Calu3 (cell line): ENCODE measurements at places on chromosomes 4 and X.
A peak's percentile ranks its signal among the peaks of the same experiment; 100 is the strongest.

- no peak for DNase-seq
Observed at GRCh38 chr4:101037938-101038413, 309.4 kb downstream of the PPP3CA start.

DNA sequence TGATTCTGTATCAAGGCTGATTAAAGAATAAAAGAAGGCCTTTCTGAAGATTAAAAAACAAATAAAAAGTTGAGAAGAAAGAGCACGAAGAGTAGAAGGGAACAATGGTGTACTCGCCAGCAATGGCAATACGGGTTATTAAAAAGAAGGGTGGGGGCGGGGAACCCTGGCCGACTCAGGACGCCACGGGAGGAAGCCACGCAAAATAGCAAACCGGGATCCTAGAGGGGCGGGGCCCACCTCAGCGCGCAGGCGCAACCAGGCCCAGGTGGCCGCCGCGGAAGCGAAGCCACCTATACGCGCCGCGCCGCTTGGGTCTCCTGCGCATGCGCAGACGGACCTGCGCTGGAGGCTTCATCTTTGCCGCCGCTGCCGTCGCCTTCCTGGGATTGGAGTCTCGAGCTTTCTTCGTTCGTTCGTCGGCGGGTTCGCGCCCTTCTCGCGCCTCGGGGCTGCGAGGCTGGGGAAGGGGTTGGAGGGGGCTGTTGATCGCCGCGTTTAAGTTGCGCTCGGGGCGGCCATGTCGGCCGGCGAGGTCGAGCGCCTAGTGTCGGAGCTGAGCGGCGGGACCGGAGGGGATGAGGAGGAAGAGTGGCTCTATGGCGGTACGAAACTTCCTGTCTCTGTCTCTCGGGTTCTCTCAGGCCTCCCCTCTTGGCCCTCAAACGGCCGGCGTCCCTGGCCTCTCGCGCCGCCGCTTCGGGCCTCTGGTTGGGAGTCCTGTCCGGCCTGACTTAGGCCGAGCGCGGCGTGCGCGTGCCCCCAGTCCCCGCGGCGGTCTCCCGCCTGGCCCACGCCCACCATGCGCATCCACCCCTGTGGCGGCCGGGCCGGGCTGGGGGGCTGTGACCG, at the start of gene FIP1L1:
TSS of gene FIP1L1 (plus strand) at position 323 of the 852 bp plus-strand sequence. CDS start at position 521, 198 bp downstream.
- peak; percentile 92 for DNase-seq

- DNase-seq: no peak
Observed at GRCh38 chrX:41519468-41519867, 72.3 kb downstream of the NYX start.

DNA sequence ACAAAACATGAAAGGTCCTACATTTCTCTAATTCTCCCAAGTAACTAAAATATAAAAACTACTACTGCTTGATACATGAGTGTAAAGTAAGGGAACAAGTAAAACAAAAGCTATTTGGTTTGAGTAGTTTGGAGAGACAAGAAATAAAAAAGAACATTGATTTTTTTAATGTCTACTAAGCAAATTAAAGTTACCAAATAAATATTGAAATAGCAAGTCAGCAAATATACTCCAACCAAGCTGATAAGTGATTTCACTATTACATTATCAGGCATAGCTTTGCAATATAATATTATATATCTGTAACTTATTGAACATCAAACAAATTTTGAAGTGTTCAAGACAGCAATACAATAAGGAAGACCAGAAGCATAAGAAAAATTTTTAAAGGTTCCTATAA, 60.3 kb downstream of the LCORL start:
- DNase-seq: no peak

DNA sequence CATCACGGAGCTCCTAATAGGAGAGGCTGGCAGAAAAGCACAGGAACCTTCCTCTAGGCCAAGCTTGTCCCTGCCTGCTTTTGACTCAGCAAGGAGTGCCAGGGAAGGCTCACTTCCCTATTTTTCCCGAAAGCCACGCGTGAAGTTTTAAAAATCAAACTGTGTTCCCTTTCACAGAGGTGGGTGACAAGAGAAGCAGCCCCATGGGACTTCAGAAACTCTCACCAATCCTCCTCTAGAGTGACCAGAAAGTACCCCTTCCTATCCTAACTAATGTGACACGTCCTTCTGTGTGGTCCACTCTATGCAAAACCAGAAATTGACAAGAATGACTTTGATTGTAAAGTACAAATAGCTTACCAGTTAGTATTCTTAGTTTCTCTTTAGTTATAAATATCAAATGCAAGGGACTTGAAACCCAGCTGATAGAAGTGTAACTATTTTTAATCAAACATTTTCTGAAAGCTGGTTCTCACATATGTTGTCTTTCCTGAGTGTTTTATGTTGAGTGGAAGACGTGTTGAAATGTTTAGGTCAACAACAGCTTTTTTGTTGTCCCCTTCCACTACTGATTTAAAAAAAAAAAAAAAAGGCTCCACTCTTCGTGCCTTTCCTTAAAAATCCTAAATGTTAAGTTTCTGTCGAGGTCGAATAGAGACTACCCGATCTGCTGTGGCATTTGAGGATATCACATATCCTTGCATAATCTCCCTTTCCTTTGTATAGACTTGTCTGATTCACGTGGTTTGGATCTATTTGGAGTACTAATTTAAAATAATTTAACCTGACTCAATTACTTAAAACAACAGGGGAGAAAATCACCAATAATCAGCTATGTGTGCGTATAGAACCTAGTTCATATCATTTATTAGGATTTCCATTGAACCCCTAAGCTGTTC, 42.1 kb downstream of the NFKB1 start:
- no peak for DNase-seq

GRCh38 chrX:146036000-146036399, 218.4 kb downstream of the SLITRK2 start:
- no peak for DNase-seq

GRCh38 chrX:130118441-130119311, 8.4 kb upstream of the ELF4 start:
- peak; percentile 40 for DNase-seq

DNA sequence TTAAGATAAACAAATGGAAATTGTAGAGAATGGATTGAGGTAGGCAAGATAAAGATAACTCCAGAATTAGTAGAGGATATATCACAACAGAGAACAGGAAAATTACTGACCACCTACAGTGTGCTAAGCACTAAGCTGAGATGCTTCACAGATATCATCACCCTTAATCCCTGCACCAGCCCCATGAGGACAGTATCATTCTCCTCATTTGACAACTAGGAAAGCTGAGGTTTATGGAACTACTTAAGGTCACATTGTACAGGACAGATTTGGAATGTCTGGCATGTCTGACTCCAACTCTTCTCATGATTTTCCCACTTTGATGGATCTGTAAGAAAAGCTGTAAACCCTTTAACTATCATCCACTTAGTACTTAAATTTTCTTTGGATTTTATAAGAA, 95.5 kb downstream of the CASK start:
- DNase-seq: no peak

- DNase-seq: no peak
Observed at GRCh38 chr4:37138019-37138653, 106.4 kb upstream of the NWD2 start.

GRCh38 chrX:109954333-109954732, 48.6 kb upstream of the TMEM164 start:
- DNase-seq: no peak

DNA sequence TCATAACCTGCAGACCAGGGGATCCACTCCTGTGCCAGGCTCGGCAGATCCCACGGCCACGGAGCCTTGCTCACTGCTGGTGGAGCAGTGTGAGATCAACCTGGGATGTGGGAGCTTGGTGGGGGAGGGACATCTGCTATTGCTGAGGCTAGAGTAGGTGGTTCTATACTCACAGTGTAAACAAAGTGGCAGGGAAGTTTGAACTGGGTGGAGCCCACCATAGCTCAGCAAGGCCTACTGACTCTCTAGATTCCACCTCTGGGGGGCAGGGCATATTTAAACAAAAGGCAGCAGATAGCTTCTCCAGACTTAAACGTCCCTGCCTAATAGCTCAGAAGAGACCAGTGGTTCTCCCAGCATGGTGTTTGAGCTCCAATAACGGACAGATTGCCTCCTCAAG, 54.7 kb upstream of the EPHA5 start:
- DNase-seq: no peak

GRCh38 chrX:104670051-104670450, 104.1 kb downstream of the IL1RAPL2 start:
- no peak for DNase-seq

GRCh38 chrX:94662689-94663088, 988.7 kb downstream of the FAM133A start:
- no peak for DNase-seq

GRCh38 chr4:83189631-83190136, 75.2 kb upstream of the PLAC8 start:
- no peak for DNase-seq

- peak; percentile 26 for DNase-seq
Observed at GRCh38 chr4:124903995-124904722, 191.6 kb upstream of the ANKRD50 start.

DNA sequence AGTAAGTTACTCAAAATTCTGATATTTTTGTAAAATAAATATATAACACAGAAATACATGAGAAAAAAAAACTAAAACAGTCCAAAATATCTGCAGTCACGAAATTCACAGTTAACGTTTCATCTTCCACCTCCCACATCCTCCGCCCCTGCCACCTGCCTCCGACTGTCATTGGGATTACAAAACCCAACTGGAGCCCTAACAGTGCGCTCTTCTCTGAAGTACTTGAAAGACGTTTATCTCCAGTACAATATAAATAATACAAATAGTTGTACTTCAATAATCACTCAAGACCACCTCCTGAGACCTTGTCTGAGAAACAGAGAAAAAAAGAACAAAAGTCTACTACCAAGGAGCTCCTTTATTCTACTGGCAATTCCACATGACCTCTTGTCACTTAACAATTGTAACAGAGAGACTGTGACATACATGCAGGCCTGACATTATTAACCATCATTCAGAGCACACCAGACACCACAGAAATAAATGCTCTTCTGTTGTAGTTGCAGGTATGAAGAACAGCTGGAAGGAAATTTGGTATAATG, 280.6 kb downstream of the PPP3CA start:
- no peak for DNase-seq

DNA sequence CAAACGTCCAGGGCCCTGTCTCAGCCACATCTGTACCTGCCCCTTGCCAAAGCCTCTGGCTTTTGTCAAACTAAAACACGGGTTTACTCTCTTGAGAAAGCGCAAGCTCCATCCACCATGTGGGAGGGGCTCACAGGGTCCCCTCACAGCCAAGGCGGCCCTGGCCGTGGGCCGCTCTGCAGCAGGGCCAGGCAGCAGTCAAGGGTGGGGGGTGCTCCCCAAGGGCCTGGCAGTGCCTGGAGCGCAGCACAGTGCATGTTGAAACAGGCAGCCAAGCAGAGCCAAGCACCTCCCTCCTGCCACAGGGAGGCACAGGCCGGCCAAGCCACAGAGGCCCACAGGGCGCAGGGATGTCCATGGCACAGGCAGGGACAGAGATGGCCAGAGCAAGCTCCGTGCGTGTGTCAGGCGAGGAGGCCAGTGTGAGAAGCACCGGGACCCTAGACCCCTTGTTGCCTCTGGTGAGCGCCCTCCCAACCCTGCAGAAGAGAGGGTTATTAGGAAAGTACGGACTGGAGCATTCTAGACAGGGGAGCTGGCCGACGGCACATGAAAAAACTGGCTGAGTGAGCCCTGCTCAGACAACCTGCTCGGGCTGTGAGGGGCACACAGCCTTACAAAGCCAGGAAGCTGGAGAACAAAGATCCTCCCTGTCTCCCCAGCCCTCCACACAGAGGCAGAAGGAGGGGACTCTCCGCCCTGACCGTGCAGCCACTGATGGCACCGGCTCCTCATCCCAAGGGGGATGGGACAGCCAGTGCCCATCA, 39.0 kb downstream of the FAM53A start:
- no peak for DNase-seq

DNA sequence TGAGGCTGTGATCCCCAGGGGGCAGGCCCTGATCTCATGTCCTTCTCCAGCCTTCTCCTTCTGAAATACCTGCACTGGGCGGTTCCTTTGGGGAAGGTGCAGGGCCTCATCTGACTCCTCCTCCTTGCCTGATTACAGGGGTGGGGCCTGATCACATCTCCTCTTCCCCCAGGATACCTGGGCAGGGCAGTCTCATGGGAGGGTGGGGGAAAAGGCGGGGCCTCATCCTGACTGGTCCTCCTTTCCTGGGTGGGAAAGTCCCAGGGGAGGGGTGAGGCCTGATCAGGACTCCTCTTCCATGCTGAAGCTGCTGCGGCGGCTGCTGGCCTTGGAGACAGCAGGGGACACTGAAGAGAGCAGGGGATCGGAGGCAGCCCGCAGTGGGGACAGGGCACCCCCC, 13.3 kb downstream of the TFE3 start:
- DNase-seq: peak; percentile 39

DNA sequence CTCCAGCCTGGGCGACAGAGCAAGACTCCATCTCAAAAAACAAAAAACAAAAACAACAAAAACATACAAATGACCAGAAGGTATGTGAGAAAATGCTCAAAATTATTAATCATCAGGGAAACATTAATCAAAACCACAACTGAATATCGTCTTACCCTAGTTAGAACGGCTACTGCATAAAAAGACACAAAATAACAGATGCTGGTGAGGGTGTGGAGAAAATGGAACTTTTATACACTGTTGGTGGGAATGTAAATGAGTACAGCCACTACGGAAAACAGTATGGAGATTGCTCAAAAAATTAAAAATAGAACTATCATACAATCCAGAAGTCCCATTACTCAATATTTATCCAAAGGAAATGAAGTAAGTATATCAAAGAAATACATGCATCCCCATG, 27.3 kb downstream of the IQCM start:
- DNase-seq: no peak

DNA sequence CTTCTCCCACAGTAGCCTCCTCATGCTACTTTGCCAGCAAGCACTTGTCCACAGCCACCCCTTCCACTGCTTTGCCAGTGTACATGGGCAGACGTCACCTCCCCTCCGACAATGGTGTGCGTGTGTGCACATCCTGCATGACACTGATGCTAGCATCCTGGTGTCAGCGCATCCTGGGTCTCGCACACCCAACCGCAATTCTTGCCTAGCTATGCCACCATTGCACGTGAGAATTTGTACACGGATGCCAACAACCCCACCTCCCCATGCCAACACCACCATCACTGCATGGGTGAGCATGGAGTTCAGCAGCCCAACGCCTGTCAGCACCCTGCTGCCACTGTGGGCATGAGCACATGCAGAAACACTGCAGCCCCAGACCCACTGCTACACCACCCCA, 550.0 kb downstream of the STPG2 start:
- no peak for DNase-seq

- DNase-seq: no peak
Observed at GRCh38 chrX:11728556-11728955, 29.5 kb upstream of the MSL3 start.

DNA sequence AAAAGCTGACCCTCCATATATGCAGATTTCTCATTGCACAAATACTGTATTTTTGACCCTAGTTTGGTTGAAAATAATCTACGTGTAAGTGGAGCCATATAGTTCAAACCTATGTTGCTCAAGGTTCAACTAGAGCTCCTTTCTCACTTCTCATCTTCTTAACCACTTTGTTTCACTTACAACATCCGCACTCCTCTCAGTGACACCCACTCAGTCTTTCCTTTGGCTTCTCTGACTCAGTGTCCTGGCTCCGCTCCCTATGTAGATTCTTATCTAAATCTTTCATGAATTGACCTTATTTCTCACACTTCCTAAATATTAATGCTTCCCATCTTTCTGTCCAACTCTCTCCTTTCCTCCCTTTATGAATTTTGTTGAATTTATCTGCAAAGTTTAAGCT, 32.9 kb upstream of the DKK2 start:
- no peak for DNase-seq
